ENCODE measurements at places on chromosomes 2 and 18.

DNA sequence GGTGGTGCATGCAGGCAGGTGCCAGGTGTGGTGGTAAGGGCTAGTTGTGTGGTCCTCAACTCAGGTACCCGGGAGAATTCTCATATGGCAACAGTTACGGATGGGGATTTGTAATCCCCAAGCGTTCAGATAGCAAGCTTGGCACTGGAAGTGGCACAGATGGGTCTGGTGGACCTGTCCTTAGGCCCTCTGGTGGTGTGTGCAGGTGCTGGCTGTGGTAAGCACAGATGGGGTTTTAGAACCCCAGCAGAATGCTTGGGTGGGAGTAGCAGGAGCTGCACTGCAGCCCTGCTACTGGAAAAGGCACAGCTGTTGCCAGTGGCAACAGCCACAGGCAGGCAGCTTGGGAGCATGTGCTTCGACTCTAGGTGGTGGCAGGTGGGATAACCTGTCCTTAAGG is 948.2 kb upstream of the FAM98A start:
- no peak for DNase-seq

DNA sequence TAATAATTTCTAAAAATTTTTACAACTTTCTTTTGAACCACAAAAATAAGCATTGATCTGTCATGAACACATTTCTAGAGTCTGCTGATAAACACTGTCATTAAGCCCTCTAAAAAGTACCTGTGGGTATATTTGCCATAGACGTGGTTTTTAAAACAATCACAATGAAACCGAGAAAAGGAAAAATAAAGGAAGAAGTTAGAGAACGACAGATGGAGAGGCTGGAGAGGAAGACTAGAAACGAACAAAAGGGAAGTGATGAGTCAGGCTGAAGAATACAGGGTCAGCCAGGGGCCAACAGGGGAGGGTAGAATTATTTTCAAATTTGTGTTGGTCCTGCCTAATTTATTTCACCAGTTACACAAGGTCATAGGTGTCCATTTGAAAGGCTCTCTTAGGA is 62.0 kb downstream of the MYL12B start:
- DNase-seq, result no peak

GRCh38 chr18:45136381-45137086 is 455.8 kb downstream of the SETBP1 start:
- DNase-seq, result no peak

DNA sequence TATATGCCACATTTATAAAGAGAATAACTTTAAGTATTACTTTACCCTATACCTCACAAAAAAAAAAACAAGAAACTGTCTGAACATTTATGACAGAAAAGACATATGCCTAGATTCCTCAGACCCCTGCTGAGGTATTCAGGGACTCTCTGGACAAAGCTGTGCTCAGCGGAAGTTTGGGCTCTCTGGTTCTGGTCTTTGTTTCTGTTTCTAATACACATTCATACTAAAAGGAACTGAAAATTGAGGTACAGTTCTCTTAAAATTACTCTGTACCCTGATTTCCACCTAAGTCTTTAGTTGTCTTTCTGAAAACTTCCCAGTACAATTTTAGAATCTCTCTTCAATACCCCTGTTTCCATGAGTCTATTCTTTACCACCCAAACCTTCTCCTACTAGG is 160.3 kb downstream of the IKZF2 start:
- DNase-seq, result no peak

DNA sequence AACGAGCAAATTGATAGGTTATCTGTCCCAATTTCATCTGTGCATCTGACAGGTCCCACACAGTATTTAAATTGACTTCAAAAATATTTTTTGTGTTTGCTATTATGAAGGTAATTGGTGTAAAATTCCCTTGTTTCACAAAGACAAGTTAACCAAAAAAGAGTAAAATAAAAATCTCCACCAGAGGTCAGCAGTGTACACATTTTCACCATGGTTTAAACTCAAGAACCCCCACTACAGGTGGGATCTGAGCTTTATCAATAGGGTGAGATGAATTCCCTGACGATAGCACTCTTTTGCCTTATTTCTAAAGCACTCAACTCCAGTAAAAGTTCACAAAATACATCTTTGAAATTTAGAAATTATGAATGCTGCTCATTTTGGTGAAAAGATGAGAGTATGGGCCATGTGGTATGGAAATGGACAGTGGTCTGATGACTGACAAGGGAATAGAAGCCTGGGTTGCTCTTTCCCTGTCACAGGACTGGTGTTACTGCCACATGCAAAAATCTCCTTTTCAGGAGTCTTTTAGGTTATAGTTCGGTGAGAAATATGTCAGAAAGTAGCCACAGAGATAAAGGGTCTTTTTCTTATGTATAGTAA is 68.0 kb downstream of the SERPINB8 start:
- no peak for DNase-seq

GRCh38 chr18:57833441-57834101 is 30.5 kb upstream of the ATP8B1 start:
- no peak for DNase-seq

GRCh38 chr18:27227721-27228120 is 42.6 kb upstream of the CHST9 start:
- DNase-seq, result no peak

GRCh38 chr2:108092886-108093285 is 106.6 kb downstream of the SLC5A7 start:
- DNase-seq, result no peak
